ENCODE measurements at places on chromosomes 7 and 10.
A peak's percentile ranks its signal among the peaks of the same experiment; 100 is the strongest.

DNA sequence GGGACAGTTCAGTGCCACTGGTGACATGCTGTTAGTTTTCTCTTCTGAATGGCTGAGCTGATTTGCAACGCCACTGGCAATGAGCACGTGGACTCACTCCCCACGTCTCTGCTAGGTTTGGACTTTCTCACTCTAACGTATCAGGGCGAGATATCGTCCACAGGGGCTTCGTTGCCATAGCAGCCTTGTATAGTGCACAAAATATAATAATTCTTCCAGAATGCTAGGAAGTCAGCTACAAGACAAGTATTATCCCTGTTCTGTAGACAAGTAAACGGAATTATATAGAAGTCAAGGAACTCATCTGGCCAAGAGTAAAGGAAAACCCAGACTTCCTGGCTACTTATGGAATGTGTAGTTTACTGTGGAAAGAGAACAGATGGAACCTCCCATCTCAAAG is 226.8 kb downstream of the ARHGAP21 start:
- no peak for DNase-seq

DNA sequence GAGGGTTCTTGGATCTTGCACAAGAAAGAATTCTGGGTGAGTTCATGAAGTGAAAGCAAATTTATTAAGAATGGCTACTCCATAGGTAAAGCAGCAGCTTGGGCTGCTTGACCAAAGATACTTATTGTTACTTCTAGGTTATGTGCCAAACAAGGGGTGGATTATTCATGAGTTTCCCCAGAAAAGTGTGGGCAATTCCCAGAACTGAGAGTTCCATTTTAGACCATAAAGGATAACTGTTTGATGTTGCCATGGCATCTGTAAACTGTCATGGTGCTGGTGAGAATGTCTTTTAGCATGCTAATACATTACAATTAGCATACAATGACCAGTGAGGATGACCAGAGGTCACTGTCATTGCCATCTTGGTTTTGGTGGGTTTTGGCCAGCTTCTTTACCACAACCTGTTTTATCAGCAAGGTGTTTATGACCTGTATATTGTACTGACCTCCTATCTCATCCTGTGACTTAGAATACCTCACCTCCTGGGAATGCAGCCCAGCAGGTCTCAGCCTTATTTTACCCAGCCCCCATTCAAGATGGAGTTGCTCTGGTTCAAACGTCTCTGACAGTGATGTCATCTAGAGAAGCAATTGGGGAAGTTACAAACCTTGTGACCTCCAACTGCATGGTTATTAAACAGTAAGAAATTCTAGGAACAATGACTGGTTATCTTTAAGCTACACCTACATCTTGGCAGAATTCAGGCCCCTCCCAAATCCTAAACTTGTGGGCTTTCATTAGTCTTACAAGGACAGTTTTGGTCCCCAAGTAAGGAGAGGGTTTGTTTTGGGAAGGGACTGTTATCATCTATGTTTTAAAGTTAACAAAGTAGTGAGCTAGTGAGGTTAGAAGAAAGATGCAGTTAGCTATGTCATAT is 48.0 kb upstream of the INHBA start:
- DNase-seq, result no peak

- no peak for DNase-seq
Observed at GRCh38 chr7:45699015-45699309, 124.8 kb downstream of the ADCY1 start.

DNA sequence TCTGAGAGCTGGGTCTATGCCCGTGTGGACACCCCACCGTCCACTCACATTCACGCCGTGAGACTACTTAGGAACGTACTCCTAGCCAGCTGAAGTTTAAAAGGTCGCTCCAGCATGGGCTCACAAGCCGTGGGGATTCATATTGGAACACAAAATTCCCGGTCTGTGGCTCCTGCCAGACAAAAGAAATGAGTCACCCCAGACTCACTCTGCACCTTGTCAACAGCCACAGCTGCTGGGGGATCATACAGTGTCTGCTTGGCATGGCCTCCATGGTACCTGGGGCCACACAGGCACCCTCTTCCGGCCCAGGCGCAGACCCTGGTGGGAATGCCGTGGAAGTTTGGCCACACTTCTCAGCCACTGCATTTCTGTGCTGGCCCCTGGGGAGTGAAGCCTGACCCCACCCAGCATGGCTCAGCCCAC is 228.4 kb downstream of the DNAJB6 start:
- no peak for DNase-seq

- no peak for DNase-seq
Observed at GRCh38 chr7:24669971-24670591, 87.2 kb downstream of the GSDME start.

- DNase-seq, result no peak
Observed at GRCh38 chr7:12895296-12895695, 207.9 kb downstream of the ARL4A start.

DNA sequence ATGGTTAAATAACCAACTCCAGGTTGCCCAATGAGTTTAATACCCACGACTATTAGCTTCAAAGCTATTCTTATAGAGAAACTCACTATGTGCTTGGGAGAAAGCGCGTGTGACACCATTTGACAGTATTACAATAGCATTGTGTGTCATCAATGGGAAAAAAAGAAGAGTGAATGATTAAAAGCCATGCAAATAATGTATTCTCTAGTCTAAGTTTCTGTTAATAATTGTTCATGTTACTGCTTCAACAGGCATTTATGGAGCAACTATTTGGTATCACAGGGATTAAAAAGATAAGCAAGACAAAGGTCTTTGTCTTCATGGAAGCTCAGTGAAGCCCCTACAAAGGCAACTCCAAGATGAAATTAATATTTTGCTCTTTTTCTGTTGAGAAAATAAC is 47.2 kb downstream of the CAV1 start:
- no peak for DNase-seq

DNA sequence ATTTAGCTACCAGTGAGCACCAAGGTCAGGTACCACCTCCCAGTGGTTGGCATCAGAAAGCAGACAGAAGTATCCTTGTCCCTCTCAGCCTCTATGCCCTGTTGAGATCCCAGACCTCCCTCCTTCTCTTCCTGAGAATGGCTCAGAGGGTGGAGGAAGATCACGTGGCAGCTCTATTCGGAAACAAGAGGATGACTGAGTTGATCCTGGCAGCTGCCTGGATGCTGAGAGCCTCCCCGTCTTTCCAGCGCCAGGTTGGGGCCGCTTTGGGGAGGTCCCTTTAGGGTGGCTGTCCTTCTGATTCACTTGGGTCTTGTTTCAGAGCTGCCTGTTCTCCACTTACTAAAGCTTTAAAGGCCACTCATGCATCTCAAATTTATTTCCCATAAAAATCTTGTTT is 36.9 kb upstream of the NPFFR1 start:
- no peak for DNase-seq

DNA sequence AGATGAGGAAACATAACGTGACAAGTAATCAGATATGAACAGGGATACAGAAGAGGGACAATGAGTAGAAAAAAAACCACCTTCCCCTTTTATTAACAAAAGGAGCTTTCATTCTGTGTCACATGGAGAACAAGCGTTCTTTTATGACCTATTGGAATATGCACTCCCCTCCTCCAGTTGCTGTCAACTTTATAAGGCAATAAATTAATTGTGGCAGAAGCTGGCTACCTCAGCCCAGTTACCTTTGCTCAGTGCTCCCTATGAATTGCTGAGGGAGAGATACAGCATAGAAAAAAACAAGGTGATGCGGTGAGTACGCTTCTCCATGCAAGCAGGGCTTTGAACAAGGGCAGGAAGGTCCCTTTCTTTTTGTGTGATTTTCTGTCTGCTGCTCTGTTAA is at the start of gene MGAM2:
TSS of gene MGAM2 (plus strand) at position 220 of the 400 bp plus-strand sequence. CDS start 5,156 bp downstream, outside the sequence.
- no peak for DNase-seq

DNA sequence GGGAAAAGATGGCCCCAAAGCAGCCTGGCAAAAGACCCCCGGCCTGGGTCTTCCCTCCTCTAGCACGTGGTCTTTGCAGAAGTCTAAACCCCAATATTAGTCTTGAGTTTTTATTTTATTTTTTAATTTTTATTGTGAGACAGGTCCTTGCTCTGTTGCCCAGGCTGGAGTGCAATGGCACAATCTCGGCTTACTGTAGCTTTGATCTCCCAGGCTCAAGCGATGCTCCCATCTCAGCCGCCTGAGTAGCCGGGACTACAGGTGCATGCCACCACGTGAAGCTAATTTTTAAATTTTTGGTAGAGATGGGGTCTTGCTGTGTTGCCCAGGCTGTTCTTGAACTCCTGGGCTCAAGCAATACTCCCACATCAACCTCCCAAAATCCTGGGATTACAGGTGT is 40.3 kb upstream of the MXI1 start:
- no peak for DNase-seq

- peak; percentile 28 for DNase-seq
Observed at GRCh38 chr7:81447351-81447952, 322.4 kb downstream of the HGF start.

GRCh38 chr10:25818751-25819150 is 115.3 kb upstream of the MYO3A start:
- no peak for DNase-seq

- peak; percentile 76 for DNase-seq
Observed at GRCh38 chr7:75866489-75867389, 12.1 kb upstream of the RHBDD2 start.

DNA sequence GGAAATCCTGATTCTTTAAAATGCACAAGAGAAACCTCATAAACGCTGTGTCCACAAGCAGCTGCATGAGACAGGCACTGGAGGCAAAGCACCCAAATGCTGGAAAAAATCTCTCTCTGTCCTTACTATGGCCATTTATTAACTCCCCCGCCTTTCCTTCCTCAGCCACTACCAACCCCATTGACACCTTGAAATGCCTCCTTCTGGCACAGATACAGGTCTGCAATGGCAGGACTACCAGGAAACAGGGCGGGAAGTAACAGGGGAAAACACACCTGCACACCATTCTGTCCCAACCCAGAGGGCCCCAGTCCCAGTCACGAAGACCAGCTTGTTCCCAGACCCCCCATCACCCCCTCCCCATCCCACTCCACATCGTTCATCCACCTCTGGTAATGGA is 224.3 kb downstream of the PARD3 start:
- no peak for DNase-seq

GRCh38 chr7:131511071-131511470 is 45.4 kb downstream of the PODXL start:
- DNase-seq, result no peak

- peak; percentile 10 for DNase-seq
Observed at GRCh38 chr7:106563466-106564150, 97.3 kb downstream of the CCDC71L start.

- no peak for DNase-seq
Observed at GRCh38 chr7:17732083-17732482, 208.2 kb downstream of the SNX13 start.

GRCh38 chr7:39084349-39084748 is 106.6 kb downstream of the POU6F2 start:
- no peak for DNase-seq

- no peak for DNase-seq
Observed at GRCh38 chr7:55770778-55771177, 91.8 kb downstream of the SEPTIN14 start.

DNA sequence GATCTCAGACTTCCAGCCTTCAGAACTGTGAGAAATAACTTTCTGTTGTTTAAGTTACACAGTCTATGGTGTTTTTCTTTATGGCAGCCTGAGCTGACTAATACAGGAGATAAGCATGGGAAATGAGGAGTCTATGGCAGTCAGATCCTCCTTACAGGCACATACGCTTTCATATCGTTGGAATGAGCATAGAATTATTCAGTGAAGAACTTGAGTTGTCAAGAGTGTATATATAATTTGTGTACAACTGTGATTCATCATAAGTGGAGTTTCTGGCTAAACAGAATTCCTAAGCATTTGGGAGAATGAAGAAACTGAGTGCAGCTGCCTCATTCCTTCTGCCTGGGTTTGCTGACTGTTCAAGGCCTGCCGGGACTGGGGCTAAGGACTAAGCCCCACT is 516.7 kb downstream of the ADRA2A start:
- DNase-seq, result no peak

DNA sequence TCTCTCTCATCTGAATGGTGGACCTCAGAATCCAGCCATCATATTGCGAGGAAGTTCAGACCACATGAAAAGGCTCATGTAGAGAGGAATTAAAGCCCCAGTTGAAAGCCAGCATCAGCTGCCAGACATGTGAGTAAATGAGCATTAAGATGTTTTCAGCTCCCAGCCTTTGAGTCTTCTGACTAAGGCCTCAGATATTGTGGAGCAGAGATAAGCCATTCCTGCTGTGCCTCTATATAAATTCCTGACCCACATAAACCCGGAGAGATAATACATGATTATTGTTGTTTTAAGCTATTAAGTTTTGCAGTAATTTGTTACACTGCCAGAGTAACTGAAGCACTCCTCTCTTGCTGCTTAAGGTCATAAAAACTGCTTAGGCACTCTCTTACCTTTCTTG is 14.6 kb downstream of the FAM149B1 start:
- no peak for DNase-seq

DNA sequence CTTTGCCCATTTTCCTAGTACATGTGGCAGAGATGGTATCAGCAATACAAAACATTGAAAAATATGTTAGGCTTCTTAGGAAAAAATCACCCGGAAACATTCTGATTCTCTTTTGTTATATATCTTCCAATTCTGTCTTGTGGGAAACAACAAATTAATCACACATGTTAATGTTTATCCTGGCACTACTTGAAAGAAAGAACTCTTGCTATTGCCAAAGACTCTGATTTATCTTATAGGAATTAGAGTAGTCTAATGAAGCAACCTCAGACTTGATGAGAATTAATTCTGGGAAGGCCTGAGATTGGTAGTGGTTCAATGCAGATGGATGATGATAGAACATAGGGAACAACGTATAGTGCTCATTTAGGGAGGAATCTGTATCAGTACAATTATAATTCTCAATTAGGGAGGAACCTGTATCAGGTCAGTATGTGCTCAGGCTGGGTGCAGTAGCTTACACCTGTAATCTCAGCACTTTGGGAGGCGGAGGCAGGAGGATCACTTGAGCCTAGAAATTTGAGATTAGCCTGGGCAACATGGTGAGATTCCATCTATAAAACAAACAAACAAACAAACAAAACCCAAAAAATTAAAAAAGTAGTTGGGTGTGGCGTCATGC is 50.7 kb downstream of the TAS2R16 start:
- DNase-seq, result no peak

DNA sequence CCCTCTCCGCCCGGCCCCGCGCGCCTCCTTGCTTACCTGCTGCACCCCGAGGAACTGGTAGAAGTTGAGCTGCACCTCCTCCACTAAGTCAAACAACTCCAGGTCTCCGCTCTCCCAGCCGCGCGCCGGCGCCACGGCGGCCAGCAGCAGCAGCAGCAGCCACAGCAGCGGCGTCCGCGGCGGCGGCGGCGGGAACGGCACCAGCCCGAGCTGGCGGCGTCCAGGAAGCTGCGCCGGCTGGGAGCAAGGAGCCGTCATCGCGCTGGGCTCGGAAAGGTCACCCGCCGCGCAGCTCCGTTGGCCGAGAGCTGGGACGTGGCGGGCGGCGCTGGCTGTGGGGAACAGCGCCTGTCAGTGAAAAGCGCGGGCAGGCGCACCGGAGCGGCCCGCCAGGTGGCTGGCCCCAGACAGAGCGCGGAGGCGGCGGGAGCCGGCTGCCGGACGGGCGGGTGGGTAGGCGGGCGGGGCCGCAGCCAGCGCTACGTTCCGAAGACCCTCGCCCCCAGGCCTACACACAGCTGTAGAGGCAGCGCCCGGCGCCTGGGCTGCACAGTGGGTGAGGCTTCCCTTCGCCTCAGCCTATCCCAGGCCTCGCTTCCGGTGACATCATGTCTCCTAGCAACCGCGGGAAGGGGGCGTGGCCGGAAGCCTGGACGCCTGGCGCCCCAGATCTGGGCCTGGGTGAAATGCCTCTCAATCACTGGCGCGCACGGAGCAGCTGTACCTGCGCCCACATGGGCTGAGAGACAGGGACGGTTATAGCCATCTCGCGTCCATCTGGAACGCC is at the start of gene DNAJC1:
TSS of gene DNAJC1 (minus strand) at position 554 of the 787 bp plus-strand sequence. CDS start at position 258, 296 bp downstream.
- DNase-seq, result peak; percentile 96
